Left ventricle myocardium inferior (tissue), 1 donor: ENCODE measurements at places on chromosomes 3 and 15.

DNA sequence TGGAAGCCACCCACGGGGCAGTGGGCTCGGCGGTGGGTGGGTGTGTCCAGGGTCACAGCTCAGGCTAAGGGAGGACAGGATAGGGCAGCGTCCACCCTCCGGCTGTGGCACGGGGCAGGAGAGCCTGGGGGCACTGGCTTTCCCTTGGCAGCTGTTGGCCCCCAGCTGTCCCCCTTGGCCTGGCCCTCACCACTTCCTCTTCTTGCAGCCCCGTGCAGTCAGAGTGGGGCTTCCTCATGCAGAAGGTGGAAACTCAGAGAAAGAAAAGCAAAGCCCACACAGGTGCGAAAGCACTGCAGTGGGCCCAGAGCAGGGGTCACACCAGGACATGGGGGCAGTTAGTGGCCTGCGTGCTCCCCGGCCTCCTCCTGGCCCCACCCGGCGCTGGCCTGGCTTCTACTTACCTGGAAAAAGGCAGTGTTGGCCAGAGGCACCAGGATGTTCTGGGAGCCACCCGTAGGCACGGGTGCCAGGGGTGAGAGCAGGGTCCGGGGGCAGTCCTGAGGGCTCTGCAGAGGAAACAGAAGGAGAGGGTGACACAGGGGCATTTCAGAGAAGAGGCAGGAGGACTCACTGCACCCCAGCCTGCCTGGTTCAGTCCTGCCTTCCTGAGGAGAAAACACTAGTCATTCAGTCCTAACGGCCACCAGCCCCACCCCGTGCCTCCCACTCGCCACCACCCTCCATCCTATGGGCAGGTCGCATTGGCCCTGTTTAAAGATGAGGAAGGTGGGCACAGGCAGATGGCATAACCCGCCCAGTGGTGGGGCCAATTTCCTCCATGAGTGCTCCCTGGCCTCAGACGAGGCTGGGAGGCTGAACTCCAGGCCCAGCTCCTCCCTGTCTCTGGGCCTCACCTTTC, 28.3 kb downstream of the PLXND1 start:
- no peak for DNase-seq

GRCh38 chr15:78102741-78103140, 10.4 kb downstream of the SH2D7 start:
- DNase-seq = no peak

- DNase-seq = no peak
Observed at GRCh38 chr3:58388550-58389091, 45.0 kb downstream of the PDHB start.

DNA sequence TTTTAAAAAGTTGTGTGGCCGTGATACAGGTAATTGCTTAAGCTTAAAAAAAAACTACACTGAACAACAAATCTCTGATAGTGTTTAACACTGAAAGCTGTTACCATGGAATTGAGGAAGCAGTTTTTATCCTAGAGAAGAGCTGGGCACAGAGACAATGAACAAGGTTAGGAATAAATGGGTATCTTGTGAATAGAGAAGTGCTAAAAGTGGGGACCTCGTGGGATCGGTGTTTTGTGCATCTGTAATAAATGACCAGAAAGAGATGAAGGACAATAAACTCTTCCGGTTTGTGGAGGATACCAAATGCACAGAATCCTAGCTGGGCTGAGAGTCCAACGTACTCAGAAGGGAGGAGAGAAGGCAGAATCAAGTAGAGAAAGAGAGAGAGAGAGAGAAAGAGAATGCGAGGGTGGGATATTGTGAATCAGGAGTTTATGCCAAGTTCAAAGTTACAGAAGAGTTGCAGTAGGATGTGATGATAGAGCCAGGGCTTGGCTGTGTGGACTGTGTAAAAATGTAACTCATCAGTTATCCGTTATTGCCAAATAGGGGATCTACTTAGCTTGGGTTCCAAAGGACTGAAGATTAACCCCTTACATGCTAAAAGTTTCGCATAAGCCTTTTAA, 148.9 kb downstream of the IL20RB start:
- DNase-seq = no peak

DNA sequence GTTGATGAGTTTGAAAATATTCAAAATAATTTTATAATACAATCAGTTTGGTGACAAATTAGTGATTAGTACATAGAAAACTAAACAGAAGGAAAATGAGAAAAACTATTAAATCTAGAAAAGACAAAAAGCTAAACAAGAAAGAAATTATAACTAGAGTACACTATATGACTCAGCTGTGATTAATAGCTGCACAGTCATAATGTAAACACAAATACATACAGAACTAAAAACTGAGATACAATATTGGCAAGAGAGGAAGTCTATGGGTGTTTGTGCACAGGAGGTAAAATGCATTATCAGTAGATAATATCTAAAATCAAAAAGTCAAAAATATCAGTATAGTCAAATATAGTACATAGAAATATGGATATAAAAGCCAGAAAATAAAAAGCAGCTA, 80.7 kb upstream of the PCSK6 start:
- no peak for DNase-seq

- DNase-seq = no peak
Observed at GRCh38 chr3:62416144-62416543, 42.8 kb upstream of the FEZF2 start.

GRCh38 chr3:7194071-7194835, 333.3 kb downstream of the GRM7 start:
- DNase-seq = no peak

- DNase-seq = no peak
Observed at GRCh38 chr3:186691676-186692075, 25.5 kb upstream of the KNG1 start.

GRCh38 chr15:87597346-87598052, 659.0 kb downstream of the NTRK3 start:
- no peak for DNase-seq

DNA sequence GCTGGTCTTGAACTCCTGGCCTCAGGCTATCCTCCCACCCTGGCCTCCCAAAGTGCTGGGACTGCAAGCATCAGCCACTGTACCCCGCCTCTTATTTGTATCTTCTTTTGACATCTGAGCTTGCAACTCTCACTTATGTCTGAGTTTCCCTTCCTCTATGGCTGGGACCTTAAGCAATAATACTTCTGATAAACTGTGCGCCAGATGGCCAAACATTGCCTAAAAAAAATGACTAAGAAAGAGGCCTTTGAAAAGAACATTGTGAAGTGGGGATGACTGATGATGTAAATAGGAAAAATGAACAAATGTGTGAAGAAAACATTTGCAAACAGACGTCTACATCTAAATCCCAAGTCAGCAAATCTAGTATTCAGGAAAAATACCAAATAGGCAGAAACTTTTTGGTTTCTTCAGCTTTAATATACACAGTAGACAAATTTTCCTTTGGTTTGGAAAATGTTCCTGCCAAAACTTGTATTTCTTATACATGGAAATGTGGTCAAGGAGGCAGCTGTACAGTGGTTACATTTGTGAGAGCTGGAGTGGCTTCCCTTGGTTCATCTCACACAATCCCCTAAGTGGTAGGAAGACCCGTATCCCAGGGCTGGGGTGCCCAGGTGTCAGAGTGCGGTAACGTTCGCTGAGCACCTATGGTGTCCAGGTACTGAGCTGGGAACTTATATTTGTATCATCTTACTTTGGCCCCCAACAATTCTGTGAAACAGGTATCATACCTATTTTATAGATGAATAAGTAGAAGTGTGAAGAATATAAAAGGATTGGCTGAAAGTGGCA, 11.6 kb upstream of the TFRC start:
- no peak for DNase-seq

GRCh38 chr15:83398626-83399025, 48.5 kb upstream of the SH3GL3 start:
- DNase-seq = no peak

- no peak for DNase-seq
Observed at GRCh38 chr3:63400246-63400860, 122.2 kb downstream of the SYNPR start.

DNA sequence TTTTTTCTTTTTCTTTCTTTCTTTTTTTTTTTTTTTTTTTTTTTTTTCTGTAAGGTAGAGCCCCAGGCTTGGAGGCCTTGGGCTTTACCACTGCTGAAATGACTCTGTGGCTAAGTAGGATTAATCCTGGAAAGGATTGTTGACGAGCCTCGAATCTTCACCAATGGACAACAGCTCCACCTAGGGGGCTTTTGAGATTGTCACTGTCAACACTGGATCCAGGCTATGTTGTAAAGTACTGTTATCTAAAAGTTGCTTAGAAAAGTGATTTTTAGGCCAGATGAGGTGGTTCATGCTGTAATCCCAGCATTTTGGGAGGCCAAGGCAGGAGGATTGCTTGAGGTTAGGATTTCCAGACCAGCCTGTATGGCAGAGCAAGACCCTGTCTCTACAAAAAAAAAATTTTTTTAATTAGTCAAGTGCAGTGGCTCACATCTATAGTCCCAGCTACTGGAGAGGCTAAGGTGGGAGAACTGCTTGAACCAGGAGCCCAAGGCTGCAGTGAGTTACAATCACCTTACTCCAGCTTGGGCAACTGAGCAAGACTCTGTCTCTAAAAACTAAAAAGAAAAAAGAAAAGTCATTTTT, 41.6 kb downstream of the KLHL18 start:
- no peak for DNase-seq

DNA sequence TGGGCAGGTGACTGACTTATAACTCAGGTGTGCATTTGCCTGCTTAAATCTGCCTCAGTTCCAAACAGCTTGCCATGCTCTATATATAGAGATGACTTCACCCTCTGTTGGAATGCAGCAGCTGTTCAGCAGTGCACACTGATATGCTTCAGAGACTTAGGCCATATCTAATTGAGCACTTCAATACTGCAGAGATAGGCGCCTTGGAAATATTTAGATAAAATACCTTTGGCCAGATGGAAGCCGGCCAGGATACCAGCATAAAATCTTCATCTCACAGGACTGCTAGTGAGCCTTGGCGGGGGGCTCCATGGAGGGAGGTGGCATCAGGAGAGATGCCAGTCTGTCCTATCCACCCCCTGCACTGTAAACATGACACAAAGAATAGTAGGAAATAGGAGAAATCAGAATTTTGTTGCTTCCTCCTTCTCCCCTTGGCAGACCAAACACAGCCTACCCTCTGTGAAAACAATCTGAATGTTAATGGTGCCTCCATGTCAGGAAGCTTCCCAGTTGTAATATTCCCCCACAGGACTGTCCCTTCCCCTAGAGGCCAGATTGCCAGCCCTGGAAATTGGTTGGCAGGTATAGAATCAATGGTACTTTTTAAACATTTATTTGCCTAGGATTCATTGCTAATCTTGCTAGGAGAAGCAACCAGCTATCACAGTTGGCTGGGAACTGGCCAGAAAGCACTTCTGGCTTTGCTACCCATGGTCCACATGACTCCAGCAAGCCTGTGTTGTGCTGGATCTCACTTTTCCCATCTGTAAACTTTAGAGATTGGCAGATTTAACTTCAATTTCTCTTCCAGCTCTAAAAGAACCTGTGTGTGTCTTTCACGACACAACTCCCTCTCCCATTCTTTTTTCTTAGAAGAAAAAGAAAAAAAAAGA, 215.5 kb upstream of the KCNMB2 start:
- peak; percentile 73 for DNase-seq
